ENCODE measurements at places on chromosomes 4 and X.

DNA sequence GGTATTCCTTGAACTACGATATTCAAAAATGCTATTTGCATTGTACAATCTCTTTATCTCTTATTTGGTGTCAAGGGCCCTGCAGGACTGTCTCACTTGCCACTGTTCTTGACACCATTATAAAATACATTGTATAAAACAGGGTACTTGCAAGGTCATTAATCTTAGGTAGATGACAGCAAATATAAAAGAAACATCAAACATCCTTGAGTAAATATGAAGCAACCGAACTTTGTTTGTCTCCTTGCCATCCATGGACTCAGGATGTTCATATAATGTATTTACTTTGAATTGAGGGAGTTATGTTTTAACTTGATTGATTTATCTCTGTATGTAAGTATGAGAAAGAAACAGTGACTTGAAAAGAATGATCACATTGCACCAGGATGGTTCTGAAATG lies 87.3 kb downstream of the UGT2B4 start:
- no peak for DNase-seq

- no peak for DNase-seq
Measured at GRCh38 chr4:154478128-154478527, 13.5 kb downstream of the DCHS2 start.

DNA sequence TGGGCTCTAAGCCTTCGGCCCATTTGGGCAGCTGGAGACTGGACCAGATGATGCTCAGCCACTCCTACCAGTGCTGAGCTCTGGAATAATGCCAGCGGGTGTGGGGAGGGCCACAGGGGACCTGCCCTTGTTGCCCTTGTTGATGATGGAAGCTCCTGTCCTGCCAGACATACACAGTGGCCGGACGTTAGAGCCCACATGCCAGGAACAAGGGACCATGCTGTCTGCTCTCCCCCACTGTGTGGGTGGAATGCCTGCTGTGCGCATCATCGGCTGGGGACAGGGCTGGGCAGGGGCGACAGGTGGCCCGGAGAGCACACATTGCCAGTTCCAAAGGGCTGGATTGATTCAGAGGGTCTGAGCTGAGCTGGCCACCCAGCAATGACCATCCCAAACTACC lies 2.0 kb downstream of the ABLIM2 start:
- no peak for DNase-seq

DNA sequence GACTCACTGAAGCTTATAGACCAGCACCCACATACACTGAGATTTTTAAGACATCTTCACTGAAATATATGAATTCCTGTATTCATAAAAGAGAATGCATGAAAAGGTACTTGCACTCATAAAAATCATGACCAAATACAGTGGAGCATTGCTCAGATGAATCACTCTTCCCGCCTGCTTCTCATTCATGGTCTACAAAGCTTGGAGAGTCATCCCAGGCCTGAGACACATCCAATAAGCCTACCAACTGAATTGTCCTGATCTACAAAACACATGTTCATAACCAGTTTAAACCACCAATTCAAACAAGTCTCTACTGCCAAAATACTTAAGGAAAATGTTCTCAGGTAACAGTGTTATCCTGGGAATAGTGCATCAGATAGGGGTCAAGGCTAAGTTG lies 38.1 kb downstream of the PROM1 start:
- DNase-seq: no peak

- DNase-seq: no peak
Measured at GRCh38 chr4:27721193-27721592, 860.6 kb downstream of the STIM2 start.

GRCh38 chr4:27662426-27662825 lies 801.8 kb downstream of the STIM2 start:
- DNase-seq: no peak

DNA sequence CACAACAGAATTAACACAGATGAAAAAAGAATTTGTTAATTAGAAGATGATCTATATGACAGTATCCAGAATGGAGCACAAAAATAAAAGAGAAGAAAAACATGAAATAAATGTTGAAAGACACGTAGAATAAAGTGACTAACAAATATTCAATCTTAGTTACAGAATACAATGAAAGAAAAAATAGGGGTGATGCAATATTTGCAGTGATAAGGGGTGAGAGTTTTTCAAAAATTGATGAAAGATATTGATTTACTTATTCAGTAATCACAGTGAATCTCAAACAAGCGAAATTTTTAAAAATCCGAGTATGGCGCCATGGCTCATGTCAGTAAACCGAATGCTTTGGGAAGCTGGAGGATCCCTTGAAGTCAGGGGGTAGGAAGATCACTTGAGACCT lies 20.2 kb upstream of the RAB28 start:
- DNase-seq: no peak

- no peak for DNase-seq
Measured at GRCh38 chrX:48663241-48663640, 20.4 kb upstream of the WAS start.

DNA sequence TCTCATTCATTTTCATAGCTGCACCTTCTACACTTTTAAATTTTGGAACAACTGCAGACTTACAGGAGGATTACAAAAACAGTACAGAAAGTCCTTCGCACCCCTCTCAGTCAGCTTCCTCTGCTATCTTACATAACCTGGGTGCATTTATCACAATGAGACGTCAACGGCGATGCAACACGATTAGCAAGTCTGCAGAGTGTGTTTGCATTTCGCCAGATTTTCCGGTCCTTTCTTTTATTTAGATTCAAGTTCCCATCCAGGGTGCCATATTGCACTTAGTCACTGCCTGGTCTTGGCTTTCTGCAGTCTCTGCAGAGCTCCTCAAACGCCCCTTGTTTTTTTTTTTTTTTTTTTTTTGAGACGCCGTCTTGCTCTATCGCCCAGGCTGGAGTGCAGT lies 85.9 kb downstream of the ASMT start:
- DNase-seq: no peak

- DNase-seq: no peak
Measured at GRCh38 chrX:34810916-34811315, 131.7 kb upstream of the FAM47B start.

GRCh38 chr4:125322366-125322730 lies 7.6 kb downstream of the FAT4 start:
- DNase-seq: peak; percentile 83

DNA sequence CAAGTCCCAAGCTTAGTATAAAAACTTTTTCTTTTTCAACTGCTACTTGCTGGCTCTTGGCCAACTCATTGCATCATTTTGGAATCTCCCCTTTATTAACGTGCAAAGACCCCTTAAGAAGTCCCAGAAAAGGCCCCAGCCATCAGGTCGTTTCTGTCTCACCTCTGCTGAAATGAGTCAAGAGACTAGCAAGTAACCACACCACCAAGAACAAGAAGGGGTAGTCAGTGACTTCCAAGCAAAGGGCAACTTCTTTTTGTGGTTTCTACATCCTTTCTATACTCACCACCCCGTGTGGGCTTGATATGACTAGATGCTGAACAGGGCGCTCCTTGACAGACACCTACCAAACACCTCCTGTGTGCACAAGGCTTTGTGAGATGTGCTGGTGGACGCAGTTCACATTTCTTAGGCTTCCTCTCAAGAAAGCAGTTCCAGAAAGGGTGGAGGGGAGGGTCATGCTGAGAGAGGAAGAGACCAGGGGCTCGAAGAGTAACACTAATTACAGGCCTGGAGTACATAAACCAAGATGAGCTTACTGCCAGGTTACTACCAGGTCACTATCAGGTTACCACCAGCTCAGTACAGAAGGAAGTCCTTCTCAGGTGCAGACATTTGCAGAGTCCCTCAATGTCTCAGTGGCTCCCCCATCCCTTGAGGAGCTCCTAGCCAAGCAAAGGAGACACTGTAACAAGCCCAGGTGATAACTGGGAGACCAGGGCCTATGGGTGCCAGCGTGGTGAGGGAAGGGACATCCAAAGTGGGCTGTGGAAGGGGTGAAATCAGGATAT lies 19.3 kb downstream of the JAKMIP1 start:
- DNase-seq: no peak

GRCh38 chrX:120761810-120762209 lies 113.9 kb downstream of the CT47B1 start:
- peak; percentile 15 for DNase-seq

DNA sequence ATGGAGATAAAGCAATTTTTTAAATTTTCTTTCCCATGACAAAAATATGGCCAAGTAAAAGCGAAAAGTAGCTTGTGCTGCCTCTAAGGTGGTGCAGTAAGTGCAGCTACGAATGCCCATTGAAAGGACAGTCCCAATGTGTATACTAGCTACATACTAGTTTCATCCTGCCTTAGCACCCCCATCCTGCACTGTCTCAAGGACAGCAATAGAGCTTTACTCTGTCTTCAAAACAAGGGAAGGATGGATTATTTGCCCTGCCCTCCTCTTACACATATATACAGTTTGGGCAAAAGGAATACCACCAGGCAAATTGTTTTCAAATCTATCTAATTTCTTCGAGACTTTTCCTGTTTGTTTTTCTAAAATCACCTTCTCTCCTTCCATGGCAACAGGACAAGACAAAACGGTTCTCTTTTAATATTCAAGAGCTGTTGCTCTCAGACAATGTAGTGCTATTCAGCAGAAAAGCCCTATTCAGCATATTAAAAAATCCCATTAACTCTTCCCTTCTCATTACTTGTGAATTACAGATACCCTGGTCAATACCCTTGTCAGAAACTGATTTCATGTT lies 75.1 kb upstream of the SLC7A11 start:
- DNase-seq: no peak

DNA sequence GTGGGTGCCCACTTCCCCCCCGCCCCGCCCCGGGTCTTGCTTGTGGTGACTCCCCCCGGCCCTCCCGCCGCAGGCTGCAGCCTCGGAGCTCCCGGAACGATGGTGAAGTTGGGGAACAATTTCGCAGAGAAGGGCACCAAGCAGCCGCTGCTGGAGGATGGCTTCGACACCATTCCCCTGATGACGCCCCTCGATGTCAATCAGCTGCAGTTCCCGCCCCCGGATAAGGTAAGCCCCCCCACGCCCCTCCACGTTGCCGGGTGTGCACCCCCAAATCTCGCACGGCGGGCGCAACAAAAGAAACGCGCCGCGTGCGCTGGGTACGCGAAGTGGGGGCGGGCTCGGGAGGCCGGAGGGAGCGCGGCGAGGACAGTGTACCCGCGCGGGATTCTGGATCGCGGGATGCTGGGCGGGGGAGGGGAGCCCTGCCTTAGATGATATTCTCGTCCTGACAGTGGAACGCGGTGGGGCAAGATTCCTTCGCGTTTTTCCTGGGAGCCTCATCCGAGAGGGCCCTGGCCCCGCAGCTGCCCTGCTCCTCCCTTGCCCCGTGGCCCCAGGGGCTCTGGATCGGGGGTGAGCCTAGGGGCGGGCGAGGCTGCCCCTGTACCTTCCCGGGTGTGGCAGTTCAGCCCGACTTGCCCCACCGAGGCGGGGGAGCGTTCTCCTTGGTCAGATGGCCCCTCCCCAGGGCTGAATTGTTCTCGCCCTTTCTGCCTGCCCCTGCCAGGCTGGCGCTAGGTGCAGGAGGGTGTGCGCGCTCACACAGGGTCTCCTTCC lies 819 bp downstream of the NSG1 start:
- no peak for DNase-seq

DNA sequence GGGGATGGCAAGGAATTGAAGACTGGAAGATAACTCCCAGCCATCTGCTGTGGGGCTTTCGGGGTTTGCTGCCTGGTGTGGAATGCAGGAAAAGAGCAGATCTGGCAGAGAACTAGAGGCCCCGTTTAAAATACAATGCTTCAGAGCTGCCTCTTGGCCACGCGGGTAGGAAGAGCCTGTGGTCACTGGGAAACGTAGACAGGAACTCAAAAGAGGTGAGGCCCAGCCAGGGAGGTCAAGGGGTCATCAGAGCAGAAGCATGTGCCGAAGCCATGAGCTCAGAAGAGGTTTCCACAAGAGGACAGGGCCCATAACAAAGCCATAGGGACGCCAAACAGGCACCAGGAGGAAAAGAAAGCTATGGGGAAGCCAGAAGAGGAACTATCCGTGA lies 14.5 kb upstream of the STS start:
- DNase-seq: no peak

- no peak for DNase-seq
Measured at GRCh38 chr4:36041340-36041739, 203.0 kb downstream of the ARAP2 start.

- DNase-seq: no peak
Measured at GRCh38 chrX:38038501-38038900, 32.1 kb downstream of the SYTL5 start.

DNA sequence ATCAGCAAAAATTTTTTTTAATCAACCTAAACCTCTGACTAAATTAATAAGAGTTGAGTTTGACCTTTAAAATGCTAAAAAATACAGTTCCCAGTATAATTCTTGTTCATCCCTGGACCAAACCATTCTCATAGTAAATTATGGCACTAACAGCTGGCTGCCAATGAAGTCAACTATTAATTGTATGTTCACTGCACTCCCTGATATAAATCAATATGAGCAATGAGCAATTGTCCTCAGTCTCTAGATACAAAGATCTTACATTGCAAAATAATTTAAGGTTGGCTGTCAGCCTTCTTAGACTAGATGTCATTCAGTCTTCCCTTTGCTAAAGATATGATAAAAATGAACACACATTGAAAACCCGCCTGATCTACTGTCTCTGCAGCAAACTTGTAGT lies 39.3 kb downstream of the NKX6-1 start:
- DNase-seq: no peak

- no peak for DNase-seq
Measured at GRCh38 chr4:138398322-138398721, 156.2 kb upstream of the SLC7A11 start.

DNA sequence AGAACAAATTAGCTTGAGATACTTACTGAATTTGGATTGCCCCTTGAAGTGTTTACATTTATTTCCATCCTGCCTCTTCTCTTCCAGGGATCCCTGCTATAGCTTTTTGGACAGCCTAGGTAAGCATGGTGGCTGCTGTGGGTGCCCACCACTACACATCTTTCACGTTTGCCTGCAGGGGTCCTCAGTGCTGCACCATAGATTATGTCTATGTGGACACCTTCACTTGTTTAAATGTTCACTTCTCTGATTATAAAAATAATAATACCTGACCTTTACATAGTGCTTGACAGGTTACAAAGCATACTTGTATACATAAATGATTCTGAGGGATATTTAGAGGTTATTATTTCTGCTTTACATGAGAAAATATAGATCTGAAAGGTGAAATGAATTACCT lies 67.9 kb upstream of the SLC4A4 start:
- DNase-seq: no peak

DNA sequence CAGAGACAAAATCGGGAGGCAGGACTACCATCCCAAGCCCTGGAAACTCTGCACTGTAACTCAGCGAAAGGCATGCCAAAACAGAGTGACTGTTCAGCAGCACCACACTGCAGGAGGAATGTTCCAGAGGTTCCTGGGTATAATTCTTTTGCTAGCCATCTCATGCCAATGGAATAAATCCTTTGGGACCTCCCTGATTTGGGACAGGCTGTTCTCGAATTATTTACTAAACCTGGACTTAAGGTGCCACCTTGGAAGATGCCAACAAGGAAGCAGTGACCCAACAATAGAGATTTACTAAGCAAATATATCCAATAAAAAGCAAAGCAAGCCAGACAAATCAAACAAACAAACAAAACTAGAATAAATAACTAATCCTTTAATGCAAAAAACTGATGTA lies 9.3 kb downstream of the AADAT start:
- no peak for DNase-seq

GRCh38 chr4:33063241-33063640 lies 2343.1 kb downstream of the PCDH7 start:
- DNase-seq: peak; percentile 49

- no peak for DNase-seq
Measured at GRCh38 chrX:125646195-125646594, 326.5 kb downstream of the TEX13C start.
